ENCODE measurements at places on chromosomes 1 and 21. TPM values are rescaled to one million over a fixed set of nuclear protein-coding genes. Genes with fewer than 3 reads are reported as not detected.

DNA sequence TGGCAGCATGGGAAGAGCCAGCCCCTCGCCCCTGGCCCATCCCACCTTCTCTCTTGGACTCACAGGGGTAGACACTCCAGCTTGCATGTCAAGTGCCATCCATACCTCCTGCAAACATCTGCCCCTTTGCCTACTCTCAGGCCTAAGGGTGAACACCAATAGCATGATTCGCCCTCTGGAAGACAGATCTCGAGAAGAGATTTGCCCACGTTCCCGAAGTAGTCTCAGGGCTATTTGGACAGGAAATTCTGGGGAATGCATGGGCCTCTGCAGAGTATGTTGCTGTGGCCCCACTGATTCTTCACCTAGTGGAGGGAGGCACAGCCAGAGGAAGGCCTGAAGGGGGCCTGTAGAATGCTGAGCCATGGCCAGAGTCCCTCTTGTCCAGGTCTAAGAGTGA, 29.8 kb upstream of the DNASE2B start:
- H3K27me3 ChIP-seq = no peaks in the 10 kb centered on the region
- no peak overlapping the region for H3K27ac ChIP-seq
- H3K4me3 ChIP-seq = no peak overlapping the region

- no peak for DNase-seq
- no peaks in the 10 kb centered on the region for H3K4me1 ChIP-seq
- no peak overlapping the region for H3K4me3 ChIP-seq
- no peaks in the 10 kb centered on the region for H3K36me3 ChIP-seq
Observed at GRCh38 chr1:9671377-9672140, 20.0 kb downstream of the PIK3CD start.

DNA sequence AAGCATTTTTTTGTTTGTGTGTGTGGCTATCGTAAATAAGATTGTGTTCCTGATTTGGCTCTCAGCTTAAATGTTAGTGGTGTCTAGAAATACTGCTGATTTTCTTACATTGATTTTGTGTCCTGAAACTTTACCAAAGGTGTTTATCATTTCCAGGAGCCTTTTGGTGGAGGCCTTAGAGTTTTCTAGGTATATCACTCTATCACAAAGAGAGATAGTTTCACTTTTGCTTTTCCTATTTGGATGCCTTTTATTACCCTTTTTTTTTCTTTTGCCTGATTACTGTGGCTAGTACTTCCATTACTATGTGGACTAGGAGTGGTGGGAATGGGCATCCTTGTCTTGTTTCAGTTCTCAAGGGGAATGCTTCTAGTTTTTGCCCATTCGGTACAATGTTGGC, 109.6 kb downstream of the S1PR1 start:
- H3K27ac ChIP-seq = no peak overlapping the region
- no peaks in the 10 kb centered on the region for H3K27me3 ChIP-seq
- DNase-seq = no peak
- peaks cover 14% of the 10 kb centered on the region for H3K4me1 ChIP-seq
- H3K4me3 ChIP-seq = no peak overlapping the region
- no peaks in the 10 kb centered on the region for H3K36me3 ChIP-seq

DNA sequence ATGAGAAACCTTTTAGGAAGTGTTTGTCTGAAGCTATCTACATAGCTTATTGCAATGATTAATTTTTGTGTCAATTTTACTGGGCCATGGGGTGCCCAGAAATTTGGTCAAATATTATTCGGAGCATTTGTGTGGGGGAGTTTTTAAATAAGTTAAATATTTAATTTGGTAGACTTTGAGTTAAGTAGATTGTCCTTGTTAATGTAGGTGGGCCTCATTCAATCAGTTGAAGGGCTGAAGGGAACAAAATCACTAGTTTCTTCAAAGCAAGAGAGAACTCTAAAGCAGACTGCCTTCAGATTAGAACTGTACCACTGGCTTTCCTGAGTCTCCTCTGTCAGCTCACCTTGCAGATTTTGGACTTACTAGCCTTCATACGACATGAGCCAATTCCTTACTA, 1008.6 kb upstream of the ADAMTS5 start:
- H3K27ac ChIP-seq = no peak overlapping the region
- H3K4me1 ChIP-seq = no peaks in the 10 kb centered on the region
- H3K36me3 ChIP-seq = no peaks in the 10 kb centered on the region
- DNase-seq = no peak
- H3K27me3 ChIP-seq = no peaks in the 10 kb centered on the region

DNA sequence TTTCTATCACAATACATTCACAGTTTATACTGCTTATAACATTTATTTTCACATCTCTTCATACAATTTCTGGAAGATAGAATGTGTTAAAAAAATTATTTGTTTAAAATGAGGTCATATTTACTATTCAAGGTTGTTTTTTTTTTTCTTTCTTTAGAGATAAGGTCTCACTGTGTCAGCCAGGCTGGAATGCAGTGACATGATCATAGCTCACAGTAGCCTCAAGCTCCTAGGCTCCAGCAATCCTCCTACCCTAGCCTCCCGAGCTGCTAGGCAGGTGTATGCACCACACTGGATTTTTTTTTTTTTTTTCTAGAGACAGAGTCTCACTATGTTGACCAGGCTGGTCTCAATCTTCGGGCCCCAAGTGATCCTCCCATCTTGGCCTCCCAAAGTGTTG, 19.0 kb upstream of the RNF11 start:
- H3K4me1 ChIP-seq = no peaks in the 10 kb centered on the region
- H3K27me3 ChIP-seq = no peaks in the 10 kb centered on the region
- H3K27ac ChIP-seq = no peak overlapping the region
- H3K36me3 ChIP-seq = no peaks in the 10 kb centered on the region
- no peak overlapping the region for H3K4me3 ChIP-seq

GRCh38 chr1:77632216-77632615, 50.2 kb downstream of the ZZZ3 start:
- H3K36me3 ChIP-seq = peaks cover 32% of the 10 kb centered on the region
- no peak overlapping the region for H3K27ac ChIP-seq
- no peak overlapping the region for H3K4me3 ChIP-seq
- no peaks in the 10 kb centered on the region for H3K27me3 ChIP-seq

GRCh38 chr1:18999359-18999758, 42.9 kb upstream of the IFFO2 start:
- no peaks in the 10 kb centered on the region for H3K4me1 ChIP-seq
- H3K36me3 ChIP-seq = no peaks in the 10 kb centered on the region
- peak; percentile 69 for DNase-seq
- H3K27ac ChIP-seq = no peak overlapping the region
- H3K27me3 ChIP-seq = no peaks in the 10 kb centered on the region

DNA sequence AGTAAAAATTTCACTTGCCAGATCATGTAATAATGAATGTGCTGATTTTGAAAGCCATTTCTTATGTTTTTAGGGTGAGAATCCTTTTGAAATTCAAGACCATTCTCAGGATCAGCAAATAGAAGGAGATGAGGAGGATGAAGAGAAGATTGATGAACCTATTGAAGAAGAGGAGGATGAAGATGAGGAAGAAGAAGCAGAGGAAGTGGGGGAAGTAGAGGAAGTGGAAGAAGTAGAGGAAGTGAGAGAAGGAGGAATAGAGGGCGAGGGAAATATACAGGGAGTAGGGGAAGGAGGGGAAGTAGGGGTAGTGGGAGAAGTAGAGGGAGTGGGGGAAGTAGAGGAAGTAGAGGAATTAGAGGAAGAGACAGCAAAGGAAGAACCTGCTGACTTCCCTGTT, 32.4 kb downstream of the ZNF326 start:
- H3K36me3 ChIP-seq = peaks cover 49% of the 10 kb centered on the region
- H3K4me1 ChIP-seq = peaks cover 4% of the 10 kb centered on the region
- no peak overlapping the region for H3K27ac ChIP-seq
- no peak for DNase-seq
- no peak overlapping the region for H3K4me3 ChIP-seq

GRCh38 chr1:172185996-172186395, 234.5 kb upstream of the C1orf105 start:
- H3K27ac ChIP-seq = no peak overlapping the region
- H3K36me3 ChIP-seq = no peaks in the 10 kb centered on the region
- DNase-seq = no peak
- H3K27me3 ChIP-seq = no peaks in the 10 kb centered on the region
- H3K4me1 ChIP-seq = no peaks in the 10 kb centered on the region
- H3K4me3 ChIP-seq = no peak overlapping the region

- H3K27ac ChIP-seq = no peak overlapping the region
- H3K4me1 ChIP-seq = no peaks in the 10 kb centered on the region
- no peaks in the 10 kb centered on the region for H3K36me3 ChIP-seq
- no peaks in the 10 kb centered on the region for H3K27me3 ChIP-seq
- H3K4me3 ChIP-seq = no peak overlapping the region
- peak; percentile 84 for DNase-seq
Observed at GRCh38 chr1:17059391-17060305, 5.8 kb upstream of the SDHB start.

DNA sequence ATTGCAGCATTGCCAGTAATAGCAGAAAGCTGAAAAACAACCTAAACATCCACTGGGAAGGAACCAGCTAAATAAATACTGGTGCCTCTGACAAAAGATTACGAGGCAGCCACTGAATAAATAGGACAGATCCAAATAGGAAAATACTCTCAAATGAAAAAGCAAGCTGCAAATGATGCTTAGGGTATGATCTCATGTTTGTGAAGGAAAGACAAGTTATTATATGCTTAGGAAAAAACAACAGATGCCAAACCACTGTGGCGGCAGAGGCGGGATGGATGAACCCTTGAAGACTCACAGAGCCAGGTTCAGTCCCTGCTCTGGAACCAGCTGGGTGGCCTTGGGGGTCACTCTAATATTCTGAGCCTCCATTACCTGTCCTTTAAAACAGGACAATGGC, 41.6 kb downstream of the MATN1 start:
- H3K4me1 ChIP-seq = peaks cover 6% of the 10 kb centered on the region
- H3K27ac ChIP-seq = no peak overlapping the region
- no peak for DNase-seq
- no peak overlapping the region for H3K4me3 ChIP-seq

GRCh38 chr1:58574816-58575215, 2.2 kb downstream of the TACSTD2 start:
- H3K27ac ChIP-seq = no peak overlapping the region
- H3K27me3 ChIP-seq = peaks cover 94% of the 10 kb centered on the region
- H3K4me3 ChIP-seq = no peak overlapping the region
- no peaks in the 10 kb centered on the region for H3K4me1 ChIP-seq
- H3K36me3 ChIP-seq = no peaks in the 10 kb centered on the region
- no peak for DNase-seq

GRCh38 chr1:16139473-16139962, 16.4 kb downstream of the EPHA2 start:
- H3K27ac ChIP-seq = peak overlapping the region; percentile 95
- H3K27me3 ChIP-seq = no peaks in the 10 kb centered on the region
- H3K36me3 ChIP-seq = peaks cover 14% of the 10 kb centered on the region
- peak; percentile 82 for DNase-seq
- H3K4me3 ChIP-seq = no peak overlapping the region
- H3K4me1 ChIP-seq = peaks cover 50% of the 10 kb centered on the region

DNA sequence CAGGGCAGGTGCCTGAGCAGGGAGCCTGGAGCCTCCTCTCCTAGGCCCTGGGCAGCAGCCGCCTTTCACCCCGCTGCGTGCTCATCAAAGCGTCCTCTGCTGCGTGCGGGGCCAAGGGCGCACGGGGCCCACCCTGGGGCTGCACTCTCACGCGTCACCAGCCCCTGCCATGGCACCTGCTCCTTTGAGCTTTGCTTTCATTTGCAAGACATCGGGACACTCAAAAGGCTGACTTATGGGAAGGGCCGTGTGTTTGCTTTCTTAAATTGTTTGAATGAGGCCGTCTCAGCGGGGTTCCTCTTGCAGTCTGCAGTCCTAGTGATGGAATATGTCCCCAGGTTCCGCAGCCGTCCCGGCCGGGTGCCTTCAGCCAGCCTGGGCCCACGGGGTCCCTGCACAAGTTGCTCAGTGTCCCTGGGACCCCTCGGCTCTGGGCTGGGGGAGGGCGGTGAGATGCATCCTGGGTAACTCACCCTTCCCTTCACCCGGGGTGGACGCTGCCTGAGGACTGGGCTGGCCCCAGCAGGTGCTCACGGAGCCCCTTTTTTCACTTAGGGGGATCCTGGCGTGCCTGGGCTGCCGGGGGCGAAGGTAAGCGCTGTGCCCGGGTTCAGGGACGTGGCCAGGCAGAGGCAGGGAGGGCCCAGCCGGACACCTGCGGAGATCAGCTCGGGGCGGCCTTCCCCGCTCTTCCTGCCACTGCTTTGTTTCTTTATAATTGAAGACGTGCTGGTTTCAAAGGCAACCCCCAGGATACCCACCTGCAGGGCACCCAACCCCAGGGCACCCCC, 53.1 kb downstream of the SLC19A1 start:
- no peak overlapping the region for H3K27ac ChIP-seq
- no peak for DNase-seq
- H3K4me1 ChIP-seq = no peaks in the 10 kb centered on the region
- peaks cover 22% of the 10 kb centered on the region for H3K36me3 ChIP-seq
- no peak overlapping the region for H3K4me3 ChIP-seq

- H3K27ac ChIP-seq = no peak overlapping the region
- H3K4me1 ChIP-seq = peaks cover 18% of the 10 kb centered on the region
- no peaks in the 10 kb centered on the region for H3K36me3 ChIP-seq
- no peaks in the 10 kb centered on the region for H3K27me3 ChIP-seq
Observed at GRCh38 chr21:31176080-31176551, 137.8 kb upstream of the KRTAP19-8 start.

GRCh38 chr1:41640141-41640751, 155.8 kb upstream of the EDN2 start:
- no peak overlapping the region for H3K27ac ChIP-seq
- no peak overlapping the region for H3K4me3 ChIP-seq
- no peaks in the 10 kb centered on the region for H3K27me3 ChIP-seq
- DNase-seq = no peak
- no peaks in the 10 kb centered on the region for H3K36me3 ChIP-seq

DNA sequence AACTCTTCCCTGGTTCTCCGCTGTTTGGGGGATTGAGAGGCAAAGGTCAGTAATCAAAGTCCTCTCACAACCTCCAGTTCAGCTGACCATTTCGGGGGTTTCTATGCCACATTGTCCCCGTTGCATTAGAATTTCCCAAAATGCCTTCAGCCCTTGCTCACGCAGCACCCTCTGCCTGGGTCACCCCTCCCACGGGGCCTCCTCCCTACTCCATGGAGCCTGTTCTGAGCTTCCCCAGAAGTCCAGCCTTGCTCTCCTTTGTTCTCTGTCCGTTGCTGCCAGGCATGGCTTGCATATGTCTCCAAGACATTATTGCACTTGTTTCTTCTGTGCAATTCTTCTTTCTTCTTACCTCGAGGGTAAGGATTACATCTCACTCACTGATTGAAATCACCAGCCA, 16.5 kb downstream of the DMRTB1 start:
- no peaks in the 10 kb centered on the region for H3K4me1 ChIP-seq
- no peaks in the 10 kb centered on the region for H3K36me3 ChIP-seq
- no peak for DNase-seq
- H3K27me3 ChIP-seq = peaks cover 4% of the 10 kb centered on the region

- H3K36me3 ChIP-seq = no peaks in the 10 kb centered on the region
- peaks cover 12% of the 10 kb centered on the region for H3K4me1 ChIP-seq
- H3K27me3 ChIP-seq = peaks cover 27% of the 10 kb centered on the region
- no peak for DNase-seq
Observed at GRCh38 chr1:182200025-182200812, 138.7 kb upstream of the ZNF648 start.

Gene NR0B2
- total RNA-seq = 3.9 TPM

Gene LCE1D
- not detected for total RNA-seq

Gene MAP3K21
- total RNA-seq = 1.8 TPM

Gene LRRC8B
- 5.8 TPM for total RNA-seq

Gene S100A12
- total RNA-seq = not detected

Gene FTCD
- total RNA-seq = 18.9 TPM
